Activated naive CD4-positive, alpha-beta T cell treated with Interleukin-2 at 50 U/mL for 16 hours (primary cell): ENCODE measurements at places on chromosomes 11 and 22.
A peak's percentile ranks its signal among the peaks of the same experiment; 100 is the strongest.

DNA sequence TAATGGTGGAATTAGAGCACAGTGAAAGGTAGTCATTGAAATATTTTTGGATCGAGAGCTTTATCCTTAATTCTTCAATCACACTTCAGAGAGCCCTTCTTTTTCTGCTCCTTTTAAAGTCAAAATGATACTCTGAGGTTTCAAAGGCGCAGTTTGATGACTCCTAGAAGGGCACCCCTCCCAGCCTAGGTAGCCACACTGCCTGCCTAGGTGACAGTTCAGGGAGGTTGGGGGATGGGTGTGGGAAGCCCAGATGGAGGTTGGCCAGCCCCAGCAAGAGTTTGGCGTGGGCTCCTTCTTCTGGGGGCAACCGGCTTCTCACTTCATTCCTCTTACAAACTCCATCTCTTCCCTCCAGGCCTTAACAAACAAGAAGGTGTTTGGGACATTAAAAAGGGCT, 28.6 kb upstream of the PHF21A start:
- no peak for DNase-seq

- DNase-seq = no peak
Measured at GRCh38 chr11:120972621-120973020, 51.3 kb upstream of the TBCEL start.

DNA sequence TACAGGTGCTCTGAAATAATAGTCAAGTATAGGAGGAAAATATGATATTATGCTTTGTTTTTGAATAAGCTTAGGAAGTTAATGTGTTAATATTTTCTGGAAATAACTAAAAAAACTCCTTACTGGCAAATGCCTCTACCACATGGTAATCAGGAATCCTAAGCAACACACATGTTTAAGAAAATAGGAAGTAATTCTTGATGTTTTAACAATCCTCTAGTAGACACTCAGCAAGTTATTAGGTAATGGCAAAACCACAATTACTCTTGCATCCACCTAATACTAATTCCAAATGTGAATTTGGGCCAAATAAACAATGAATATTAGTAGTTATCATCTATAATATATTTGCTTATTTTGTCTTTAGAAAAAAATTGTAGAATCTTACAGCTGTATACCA, 53.6 kb downstream of the SLC35F2 start:
- DNase-seq = no peak

- no peak for DNase-seq
Measured at GRCh38 chr11:12354750-12355545, 22.4 kb upstream of the PARVA start.

- no peak for DNase-seq
Measured at GRCh38 chr11:818396-819128, at the start of gene PNPLA2. PNPLA2 (plus strand) TSS chr11:818914; CDS start chr11:819719, 805 bp downstream.

DNA sequence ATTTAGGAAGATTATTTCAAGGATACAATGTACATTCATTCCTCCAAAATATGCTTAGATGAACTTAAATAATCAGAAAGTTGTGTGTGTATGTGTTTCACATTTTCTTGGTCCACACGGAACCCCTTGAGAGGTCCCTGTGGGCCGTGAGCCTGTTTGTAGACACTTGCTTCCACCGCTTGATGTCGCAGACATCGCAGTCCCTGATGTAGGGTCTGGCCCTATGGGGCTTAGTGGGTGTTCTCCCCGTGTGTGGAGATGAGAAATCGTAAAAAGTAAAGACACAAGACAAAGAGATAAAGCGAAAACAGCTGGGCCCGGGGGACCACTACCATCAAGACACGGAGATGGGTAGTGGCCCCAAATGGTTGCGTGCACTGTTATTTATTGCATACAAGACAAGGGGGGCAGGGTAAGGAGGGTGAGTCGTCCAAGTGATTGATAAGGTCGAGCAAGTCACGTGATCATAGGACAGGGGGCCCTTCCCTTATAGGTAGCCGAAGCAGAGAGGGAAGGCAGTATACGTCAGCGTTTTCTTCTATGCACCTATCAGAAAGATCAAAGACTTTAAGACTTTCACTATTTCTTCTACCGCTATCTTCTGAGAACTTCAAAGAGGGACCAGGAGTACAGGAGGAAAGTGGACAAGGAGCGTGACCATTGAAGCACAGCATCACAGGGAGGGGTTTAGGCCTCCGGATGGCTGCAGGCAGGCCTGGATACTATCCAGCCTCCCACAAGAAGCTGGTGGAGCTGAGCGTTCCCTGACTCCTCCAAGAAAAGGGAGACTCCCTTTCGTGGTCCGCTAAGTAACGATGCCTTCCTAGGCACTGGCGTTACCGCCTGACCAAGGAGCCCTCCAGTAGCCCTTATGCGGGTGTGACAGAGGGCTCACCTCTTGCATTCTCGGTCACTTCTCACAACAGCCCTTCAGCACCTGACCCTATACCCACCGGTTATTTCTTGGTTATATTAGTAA, 1.2 kb upstream of the APOBEC3C start:
- DNase-seq = no peak

DNA sequence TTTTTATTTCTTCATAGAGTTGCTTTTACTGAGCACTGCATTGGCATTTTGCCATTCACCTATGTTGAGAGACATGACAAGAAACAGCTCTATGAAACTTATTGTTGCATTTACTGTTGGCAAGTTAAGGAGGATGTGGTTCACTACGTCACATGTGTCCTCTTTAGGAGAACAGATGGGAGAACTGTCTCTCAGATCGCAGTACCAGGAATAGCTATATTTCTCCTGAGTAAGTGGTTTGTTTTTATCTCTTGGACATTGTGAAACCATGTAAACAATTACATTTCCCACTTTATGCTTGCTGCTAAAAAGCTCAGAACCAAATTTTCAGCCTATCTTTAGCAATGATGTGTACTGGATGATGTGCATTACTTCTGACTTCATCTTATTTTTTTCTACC, 34.8 kb upstream of the PSMA1 start:
- DNase-seq = no peak

DNA sequence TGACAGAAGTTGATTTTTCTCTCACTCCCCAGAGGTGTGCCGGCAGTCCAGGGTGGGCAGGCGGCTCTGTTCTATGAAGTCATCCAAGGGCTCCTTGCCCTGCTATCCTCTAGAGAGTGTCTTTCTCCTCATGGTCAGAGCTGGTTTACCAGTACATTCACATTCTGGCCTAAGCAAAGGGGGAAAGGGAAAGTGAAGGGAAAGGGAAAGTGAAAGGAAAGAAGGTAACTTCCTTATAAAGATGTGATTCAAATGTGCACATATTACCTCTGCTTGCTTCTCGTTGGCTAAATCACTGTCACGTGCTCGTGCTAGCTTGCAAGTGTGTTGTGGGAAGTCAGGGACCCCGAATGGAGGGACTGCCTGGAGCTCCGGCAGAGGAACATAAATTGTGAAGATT, 2.9 kb upstream of the HTATIP2 start:
- peak; percentile 19 for DNase-seq

- DNase-seq = no peak
Measured at GRCh38 chr11:12376259-12377081, 901 bp upstream of the PARVA start.

- no peak for DNase-seq
Measured at GRCh38 chr11:7927635-7928034, 3.4 kb downstream of the OR10A6 start.

DNA sequence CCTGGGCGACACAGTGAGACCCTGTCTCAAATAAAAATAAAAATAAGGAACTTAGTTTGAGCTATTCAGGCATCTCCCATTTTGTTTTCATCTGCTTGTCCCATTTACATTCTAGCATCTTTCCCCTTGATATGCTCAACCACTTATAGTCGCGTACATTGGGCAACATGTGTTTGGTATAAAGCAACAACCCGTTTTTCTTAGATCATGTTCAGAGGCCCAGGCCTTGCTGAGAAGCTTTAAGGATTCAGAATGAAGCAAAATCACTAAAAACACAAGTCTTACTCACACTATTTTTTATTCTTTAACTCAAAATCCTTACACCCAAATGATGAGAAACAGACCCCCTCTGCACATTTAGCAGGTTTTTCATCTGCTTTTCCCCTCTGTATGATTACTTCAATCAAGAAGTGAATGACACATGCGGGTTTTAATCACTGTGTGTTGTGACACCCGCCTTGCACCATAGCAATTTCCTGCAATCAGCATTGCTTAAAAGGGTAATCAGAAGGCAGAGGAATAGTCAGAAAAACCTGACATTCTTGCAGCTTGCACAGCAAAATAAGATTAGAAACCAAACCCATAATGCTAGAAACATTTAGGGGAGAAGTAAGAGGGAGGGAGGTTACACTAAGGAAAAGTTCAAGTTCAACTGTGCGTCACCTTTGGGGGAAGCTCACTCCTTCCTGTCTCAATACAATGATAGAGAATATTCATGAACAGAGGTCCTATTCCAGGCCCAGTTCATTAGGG, 25.9 kb downstream of the ALG9 start:
- DNase-seq = no peak

DNA sequence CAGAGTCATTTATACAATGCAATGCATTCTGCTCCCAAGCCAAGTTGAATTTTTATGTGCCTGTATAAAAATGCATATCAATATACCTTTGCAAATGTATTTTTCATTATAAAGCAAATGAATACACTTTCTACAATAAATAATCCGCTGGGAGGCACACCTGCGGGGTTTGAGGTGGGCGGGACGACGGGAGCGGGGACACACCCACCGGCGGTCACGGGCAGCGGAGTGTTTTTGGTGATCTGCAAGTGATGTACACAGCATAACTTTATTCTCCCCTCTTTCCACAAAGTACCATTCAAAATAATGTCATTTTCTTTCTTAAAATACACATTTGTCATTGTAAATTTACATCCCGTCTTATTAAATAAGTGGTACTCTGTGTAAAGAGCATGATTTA, 54.1 kb downstream of the BRD1 start:
- no peak for DNase-seq

DNA sequence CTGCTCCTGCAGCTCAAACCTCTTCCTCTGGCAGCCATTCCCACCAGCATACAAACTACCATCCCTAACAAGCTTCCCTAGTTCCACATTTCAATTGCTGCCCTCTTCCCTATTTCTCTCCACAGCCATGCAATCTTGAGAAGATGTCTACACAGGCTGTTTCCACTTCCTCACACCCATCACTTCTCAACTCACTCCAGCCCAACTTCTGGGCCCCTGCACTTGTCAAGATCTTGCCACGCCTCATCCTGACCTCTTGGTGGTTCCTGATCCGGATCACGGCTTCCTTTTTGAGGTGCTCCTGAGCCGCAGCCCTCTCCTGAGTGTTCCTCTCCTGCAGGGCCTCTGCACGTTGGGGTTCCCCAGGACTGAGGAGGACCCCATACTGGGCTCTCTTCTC, 22.6 kb downstream of the RPL27A start:
- no peak for DNase-seq

DNA sequence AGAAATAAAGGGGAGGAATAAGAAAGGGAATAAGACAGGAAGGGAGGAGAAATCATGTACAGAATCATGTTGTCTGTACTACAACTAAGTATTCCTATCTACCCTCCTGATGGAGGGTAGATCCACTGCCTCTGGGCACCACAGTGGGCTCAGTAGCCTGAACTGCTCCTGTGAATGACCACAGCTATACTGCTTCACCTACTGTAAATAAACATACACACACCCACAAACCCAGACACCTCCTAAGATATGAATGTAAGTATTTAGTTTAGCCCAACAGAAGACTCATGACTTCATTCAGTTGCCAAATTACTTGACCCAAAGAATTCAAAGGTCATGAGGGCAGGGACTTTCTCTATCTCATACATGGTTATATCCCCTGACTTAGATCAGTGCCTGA, 177.3 kb upstream of the C11orf58 start:
- no peak for DNase-seq

- peak; percentile 91 for DNase-seq
Measured at GRCh38 chr22:40651563-40652501, 15.3 kb upstream of the MRTFA start.
